ENCODE measurements at places on chromosomes 5 and 9. TPM values are rescaled to one million over a fixed set of nuclear protein-coding genes. Genes with fewer than 3 reads are reported as not detected.

GRCh38 chr5:147658293-147658932 is 124.1 kb downstream of the JAKMIP2 start:
- no peak for DNase-seq

- no peak for DNase-seq
Measured at GRCh38 chr5:127536687-127537086, 19.2 kb downstream of the PRRC1 start.

DNA sequence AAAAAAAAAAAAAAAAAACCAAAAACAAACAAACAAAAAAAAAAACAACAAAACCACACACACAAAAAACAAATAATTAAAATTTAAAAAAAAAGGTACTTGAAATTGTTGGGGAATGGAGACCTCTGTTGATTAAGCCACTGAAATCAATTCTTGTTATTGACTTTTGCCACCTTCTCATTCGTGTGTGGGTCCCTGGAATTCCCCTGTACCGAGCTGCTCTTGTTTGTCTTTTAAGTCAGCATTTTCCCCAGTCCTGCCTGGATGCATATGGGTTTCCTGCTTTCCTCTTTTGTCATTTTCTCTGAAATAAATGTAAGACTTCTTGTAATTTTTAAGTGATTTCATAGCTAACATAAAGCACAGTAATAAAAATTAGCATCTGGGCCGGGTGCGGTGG is 45.5 kb downstream of the GPBP1 start:
- DNase-seq: no peak

DNA sequence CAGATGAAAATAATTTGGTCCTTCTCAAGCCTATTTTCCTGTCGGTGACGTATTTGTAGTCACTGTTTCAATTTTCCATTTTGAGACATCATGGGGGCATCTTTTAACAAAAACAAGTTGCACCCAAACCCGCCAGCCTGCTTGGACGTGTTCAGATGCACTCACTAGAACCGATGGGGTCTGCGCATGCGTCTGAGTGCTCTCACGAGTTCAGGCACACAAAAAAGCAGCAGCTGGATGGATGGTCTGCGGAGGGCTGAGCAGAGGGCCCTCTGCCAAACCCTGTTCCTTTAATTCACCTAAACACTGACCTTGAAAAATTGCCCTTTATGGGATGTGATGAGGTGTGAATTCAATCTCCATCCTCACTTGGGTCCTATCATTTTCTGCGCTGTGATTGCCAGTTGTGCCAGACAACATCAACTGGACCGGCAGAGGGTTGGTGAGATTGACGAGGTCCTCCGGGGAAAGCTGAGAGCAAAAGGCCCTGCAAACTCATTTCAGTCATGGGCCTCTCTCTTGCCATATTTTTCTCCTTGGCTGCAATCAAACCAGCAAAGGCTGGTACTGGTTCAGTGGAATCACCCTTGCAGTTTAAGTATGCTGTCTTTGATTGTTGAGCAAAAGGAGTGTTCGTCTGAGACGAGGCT is 251.9 kb downstream of the NFIB start:
- no peak for DNase-seq

DNA sequence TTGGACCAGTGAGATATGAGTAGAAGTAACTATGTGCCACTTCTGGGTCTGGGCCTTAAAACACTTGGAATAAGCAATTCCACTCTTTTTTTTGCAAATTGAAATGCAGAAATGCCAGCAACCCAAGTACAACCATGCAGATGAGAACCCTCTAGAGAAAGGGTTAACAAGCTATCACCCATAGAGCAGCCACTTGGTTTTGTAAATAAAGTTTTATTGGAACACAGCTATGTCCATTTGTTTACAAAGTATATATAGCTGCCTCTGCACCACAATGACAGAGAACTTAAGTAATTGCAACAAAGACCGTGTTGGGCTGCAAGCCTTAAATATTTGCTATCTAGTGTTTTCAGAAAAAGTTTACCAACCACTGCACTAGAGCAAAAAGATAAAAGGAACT is 9.8 kb upstream of the TARS1 start:
- no peak for DNase-seq

- no peak for DNase-seq
Measured at GRCh38 chr5:159616952-159617351, 286.7 kb upstream of the IL12B start.

DNA sequence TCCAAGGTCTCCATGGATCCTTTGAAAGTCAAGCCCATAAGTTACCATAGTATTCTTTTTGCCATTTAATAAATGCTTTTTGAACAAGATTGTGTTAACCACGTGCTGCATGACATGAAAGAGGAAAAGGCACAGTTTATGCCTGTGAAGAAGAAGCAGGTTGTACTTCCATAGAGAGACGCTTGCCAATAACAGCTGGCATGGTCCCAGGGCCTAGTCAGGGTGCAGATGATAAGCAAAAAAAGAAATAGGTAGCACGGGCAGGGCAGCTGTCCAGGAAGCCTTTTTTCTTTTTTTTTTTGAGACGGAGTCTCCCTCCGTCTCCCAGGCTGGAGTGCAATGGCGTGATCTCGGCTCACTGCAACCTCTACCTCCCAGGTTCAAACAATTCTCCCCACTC is 71.8 kb upstream of the CLINT1 start:
- no peak for DNase-seq

- no peak for DNase-seq
Measured at GRCh38 chr5:170390472-170390871, 1.3 kb upstream of the KCNMB1 start.

GRCh38 chr5:162607879-162608278 is 540.3 kb downstream of the GABRG2 start:
- no peak for DNase-seq

DNA sequence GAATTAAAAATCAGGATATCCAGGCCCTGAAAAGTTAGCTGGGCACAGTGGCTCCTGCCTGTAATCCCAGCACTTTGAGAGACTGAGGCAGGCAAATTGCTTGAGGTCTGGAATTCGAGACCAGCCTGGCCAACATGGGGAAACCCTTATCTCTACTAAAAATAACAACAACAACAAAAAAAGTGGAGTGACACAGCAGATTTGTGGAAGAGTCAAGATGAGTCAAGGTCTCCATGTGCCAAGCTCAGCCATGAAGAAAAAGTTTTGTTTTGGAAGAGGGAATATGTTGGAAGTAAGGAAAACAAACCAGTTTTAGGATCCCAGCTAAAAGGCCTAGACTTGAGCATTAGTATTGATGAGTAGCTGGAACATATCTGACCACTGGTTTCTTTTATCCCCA is 14.7 kb downstream of the LRRC70 start:
- no peak for DNase-seq

DNA sequence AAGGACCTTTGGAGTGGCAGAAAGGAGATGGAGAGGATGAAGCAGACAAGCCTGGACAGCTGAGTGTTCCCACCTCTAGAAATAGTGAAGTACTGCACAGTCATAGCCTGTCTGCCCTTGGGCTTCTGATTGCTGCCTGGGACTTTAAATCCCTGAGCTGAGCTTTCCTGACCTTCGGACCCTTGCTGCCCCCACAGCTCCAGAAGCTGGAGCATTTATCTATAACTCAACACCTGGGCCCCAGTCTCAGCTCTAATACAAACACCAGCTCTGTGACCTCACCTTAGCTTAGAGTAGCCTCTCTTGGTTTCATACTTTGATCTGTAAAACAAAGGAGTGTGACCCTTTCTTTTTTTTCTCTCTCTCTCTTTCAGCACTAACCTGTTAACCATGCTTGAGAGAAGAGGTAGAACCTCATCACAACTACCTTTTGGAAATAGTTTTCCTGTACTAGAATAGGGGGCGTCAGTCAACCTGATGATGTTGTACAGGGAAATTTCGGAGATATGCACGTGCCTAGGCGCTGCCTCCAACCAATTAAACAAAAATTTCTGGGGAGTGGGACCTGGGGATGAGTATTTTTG is 25.4 kb upstream of the ELL2 start:
- DNase-seq: no peak

DNA sequence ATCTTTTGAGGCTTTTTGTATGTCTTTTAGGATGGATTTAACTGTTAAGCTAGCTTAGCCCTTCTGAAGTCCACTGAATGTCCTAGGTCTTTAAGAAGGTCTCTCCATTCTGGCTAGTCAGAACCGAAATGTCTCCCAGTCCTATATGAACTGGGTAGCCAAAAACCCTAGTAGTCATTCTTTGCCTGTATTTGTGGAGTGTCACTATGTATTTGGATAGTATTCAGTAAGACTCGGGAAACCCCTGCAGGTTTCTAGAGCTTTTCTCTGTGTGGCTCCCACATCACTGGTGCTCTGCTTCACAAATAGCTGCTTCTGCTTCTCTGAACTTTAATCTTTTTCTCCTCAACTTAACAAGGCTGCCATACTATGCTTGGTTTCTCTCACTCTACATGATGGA is 68.0 kb downstream of the RIC1 start:
- DNase-seq: no peak

- DNase-seq: no peak
Measured at GRCh38 chr9:110812886-110813285, 144.3 kb downstream of the MUSK start.

- no peak for DNase-seq
Measured at GRCh38 chr5:124772457-124773200, 26.2 kb upstream of the ZNF608 start.

GRCh38 chr9:116757030-116757429 is 69.9 kb downstream of the TRIM32 start:
- no peak for DNase-seq

ARL14EPL gene
- total RNA-seq: not detected

OBP2A gene
- total RNA-seq: not detected

CRB2 gene
- not detected for total RNA-seq

ADGRV1 gene
- 0.15 TPM for total RNA-seq

Data from glomerular endothelial cell (primary cell).